ENCODE measurements at places on chromosomes 13 and 19. TPM values are rescaled to one million over a fixed set of nuclear protein-coding genes. Genes with fewer than 3 reads are reported as not detected.
A peak's percentile ranks its signal among the peaks of the same experiment; 100 is the strongest.

The PSG1 gene
- not detected for total RNA-seq

DNA sequence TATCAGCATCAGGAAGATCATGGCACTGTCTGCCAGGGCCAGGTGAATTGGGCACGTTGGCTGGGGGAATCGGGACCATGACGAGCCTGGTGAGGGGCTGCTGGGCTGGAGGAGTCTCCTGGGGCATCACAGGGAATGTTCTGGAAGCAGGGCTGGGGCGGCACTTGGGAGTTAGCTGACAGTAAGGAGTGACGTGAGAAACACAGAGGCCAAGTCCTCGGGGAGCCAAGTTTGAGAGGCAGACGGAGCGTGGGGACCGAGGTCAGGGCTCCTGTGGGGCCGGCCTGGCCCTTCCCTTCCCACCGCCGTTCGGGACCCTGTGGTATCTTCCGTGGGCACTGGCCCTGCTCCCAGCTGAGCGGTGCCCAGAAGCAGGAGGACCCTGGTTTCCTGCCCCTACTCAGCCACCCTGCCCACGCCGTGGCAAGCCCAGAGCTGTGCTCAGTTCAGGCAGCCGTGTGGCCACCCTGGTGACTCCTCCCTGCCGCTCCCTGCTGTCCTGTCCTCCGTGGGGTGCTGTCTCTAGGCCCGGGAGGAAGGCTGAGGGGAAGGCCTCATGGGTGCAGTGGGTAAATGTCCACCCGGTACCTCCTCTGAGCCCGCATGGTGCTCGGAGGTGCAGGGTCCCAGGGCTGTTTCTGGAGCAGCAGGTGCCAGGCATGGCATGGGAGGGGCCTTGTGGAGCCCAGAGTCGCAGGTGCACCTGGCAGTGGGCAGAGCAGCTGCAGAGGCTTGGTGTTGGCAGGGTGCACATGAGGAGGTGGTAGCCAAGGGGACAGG lies 25.2 kb downstream of the CRTC1 start:
- DNase-seq = no peak

- no peak for DNase-seq
Observed at GRCh38 chr13:52449331-52450011, 963 bp downstream of the VPS36 start.

DNA sequence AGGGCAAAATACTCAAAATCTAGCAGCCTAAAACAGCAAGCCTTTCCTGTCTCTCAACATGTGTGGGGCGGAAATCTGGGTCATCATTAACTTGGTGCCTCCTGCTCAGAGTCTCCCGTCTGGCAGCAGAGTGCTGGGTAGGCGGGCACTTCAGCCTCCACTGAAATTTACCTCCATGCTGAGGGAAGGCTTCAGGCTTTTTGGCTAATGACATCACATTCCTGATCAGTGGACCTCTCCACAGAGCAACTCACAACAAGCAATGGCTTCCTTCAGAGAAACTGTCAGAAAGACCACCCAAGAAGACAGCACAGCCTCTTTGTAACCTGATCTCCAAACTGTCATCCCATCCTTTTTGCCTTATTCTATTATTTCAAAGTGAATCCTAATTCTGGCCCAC lies 1109.0 kb downstream of the UQCRFS1 start:
- DNase-seq = no peak

DNA sequence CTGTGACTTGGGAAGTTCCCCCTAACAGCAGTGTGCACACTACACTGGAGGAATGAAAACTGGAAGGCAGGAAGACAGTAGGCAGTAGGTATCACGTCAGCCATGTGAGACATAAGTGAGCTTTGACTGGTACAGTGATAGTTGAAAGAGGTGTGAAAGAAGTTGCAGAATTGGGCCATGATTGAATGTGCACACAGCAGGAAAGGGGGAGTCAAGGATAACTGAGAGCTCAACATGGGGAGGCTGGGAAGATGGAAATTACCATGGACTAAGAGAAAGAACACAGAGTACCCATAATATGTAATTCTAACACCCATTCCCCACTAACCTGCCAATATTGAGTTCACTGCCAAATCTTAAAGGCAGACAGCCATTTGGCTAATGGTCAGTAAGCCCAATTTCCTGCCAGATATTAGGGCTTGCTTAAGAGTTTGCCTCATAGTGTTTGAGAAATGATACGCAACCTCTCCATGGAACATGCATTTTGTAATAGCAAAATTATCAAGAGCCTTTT lies 321.7 kb downstream of the DCT start:
- DNase-seq = no peak

GRCh38 chr19:29561601-29562000 lies 35.8 kb downstream of the VSTM2B start:
- DNase-seq = no peak

DNA sequence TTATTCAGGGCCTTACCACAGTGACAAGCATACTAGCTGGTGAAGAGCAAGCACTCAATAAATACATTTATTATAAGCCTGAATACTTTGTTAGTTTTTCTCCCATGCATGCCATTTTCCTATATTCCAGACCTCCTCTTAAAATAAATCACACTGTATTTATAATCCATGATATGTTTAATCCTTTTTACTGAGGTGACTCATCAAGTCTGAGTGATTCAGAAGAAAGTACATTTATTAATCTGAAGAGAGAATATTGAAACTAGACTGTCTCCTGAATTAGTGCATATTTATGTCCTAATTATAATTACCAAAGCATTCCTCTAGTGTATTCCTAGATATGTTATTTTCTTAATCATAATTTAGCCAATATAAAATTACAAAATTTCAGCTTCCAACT lies 323.3 kb downstream of the NALCN start:
- DNase-seq = no peak

The SIGLEC8 gene
- 1.2 TPM for total RNA-seq

The ZNF530 gene
- total RNA-seq = 2.5 TPM

- DNase-seq = no peak
Observed at GRCh38 chr13:78085434-78086225, 167.0 kb upstream of the EDNRB start.

DNA sequence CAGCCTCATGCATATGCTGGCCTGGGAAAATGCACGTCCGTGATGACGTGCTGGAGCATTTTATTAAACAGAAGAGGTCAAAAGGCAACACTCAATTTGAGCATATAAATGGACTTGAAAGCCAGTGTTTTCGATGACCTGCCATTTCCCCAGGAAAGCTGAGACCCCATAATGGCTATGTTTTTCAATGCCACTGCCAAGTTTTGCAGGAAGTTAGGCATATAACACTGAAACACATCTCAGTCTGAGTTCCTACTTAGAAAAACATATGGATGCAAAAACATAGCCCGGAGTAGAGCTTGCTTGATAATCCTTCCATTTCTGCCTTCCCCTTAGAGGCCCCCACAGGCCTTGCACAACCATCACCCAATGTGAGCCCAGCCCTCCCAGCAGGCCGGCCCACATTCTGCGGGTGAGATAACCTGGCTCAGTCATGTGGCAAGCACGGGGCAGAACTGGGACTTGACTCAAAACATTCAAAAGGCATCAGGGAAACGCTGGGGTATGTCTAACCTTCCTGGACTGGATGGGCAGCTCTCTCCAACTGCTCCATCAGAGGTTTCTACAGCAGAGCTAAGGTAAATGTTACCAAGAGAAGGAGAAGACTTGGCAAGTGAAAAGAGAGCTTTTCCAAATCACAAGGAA lies 24.9 kb downstream of the EPS15L1 start:
- DNase-seq = peak; percentile 36

The PCDH17 gene
- 1.8 TPM for total RNA-seq

DNA sequence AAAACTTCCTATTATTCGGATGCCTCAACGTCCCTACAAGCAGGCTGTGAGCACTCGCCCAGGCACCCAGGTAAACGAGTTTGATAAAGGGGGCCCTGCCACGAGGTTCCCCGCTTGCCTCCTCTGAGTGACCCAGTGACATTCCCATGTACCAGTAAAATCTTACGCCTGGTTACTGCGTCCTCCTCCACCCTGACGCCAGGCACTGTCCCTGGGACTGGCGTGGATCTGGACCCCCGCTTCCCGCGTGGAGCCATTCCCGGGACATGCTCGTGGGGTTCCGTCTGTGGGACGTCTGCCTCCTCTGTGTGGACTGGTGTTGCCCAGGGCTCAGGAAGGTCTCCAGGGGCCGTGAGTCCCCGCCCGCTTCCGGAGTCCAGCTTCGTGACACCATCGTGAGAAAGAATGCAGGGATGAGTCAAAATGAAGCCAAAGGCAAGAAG lies 407 bp upstream of the ZNF550 start:
- no peak for DNase-seq

The CASP14 gene
- total RNA-seq = 0.44 TPM

- DNase-seq = no peak
Observed at GRCh38 chr19:34804115-34804514, 31.1 kb upstream of the ZNF599 start.

The ADGRE3 gene
- total RNA-seq = not detected

The ZNF726 gene
- 3.4 TPM for total RNA-seq

The SMIM44 gene
- not detected for total RNA-seq

The CEACAM5 gene
- total RNA-seq = 306 TPM

The CCL25 gene
- total RNA-seq = not detected

The SYT5 gene
- not detected for total RNA-seq

GRCh38 chr13:82010780-82011179 lies 1669.9 kb upstream of the SPRY2 start:
- no peak for DNase-seq

DNA sequence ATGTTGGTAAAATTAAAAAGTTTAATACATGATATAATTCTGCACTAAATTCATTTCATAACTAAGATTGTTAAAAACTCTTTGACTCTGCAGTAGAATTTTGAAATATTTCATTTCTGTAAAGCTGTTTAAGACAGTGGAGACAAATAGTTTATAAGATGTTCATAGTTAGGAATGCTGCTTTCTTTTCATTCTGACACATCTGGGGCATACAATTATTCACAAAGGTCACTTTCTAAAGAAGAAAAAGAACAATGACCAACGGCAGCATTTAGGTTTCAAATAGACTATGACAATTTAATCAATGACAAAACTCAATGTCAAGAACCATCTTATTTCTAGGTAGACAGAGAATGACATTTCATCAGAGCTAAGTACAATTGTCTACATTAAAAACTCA lies 1422.1 kb downstream of the PCDH9 start:
- no peak for DNase-seq

- DNase-seq = no peak
Observed at GRCh38 chr13:28145049-28145448, 6.7 kb downstream of the PAN3 start.

- no peak for DNase-seq
Observed at GRCh38 chr19:15393963-15394362, 14.4 kb upstream of the AKAP8 start.

GRCh38 chr13:108306860-108307259 lies 37.3 kb downstream of the TNFSF13B start:
- no peak for DNase-seq

The HSD11B1L gene
- total RNA-seq = 9.4 TPM

DNA sequence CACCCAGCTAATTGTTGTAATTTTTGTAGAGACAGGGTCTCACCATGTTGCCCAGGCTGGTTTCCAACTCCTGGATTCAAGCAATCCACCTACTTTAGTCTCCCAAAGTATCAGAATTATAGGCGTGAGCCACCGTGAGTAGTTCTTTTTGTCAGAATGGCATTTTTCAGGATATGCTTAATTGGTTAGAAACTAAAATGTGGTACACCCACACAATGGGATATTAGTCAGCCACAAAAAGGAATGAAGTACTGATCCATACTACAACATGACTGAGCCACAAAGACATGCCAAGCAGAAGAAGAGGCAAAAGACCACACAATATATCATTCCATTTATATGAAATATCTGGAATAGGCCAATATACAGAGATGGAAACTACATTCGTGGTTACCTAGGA lies 41.7 kb upstream of the MAP3K10 start:
- DNase-seq = no peak

The MISP gene
- 1.0 TPM for total RNA-seq

The ZNF490 gene
- 6.7 TPM for total RNA-seq

The C19orf33 gene
- total RNA-seq = 522 TPM

DNA sequence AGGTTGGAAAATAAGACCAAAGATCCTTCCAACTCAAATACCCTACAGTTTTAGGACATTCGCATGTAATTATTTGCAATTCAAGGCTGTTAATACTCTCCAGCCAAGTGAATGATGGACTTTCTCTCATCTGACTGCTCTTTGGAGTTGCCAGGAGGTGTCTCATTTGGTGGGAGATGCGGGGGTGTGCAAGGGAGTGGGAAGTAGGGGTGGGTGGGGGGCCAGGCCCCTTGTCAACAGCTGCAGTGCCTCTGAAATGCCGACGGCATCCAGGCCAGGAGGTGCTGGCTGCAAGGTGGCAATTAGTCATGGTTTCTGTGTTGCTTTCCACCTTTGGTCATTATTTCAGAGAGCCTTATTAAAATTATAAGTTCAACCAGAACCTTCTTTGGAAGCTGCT lies 121.5 kb downstream of the KL start:
- no peak for DNase-seq

- no peak for DNase-seq
Observed at GRCh38 chr13:28531845-28532387, 37.0 kb upstream of the FLT1 start.
